ENCODE measurements at places on chromosomes 5 and 9. TPM values are rescaled to one million over a fixed set of nuclear protein-coding genes. Genes with fewer than 3 reads are reported as not detected.

The SHISAL2B gene
- not detected for total RNA-seq

The ACOT12 gene
- total RNA-seq = not detected

The ISL1 gene
- not detected for total RNA-seq

DNA sequence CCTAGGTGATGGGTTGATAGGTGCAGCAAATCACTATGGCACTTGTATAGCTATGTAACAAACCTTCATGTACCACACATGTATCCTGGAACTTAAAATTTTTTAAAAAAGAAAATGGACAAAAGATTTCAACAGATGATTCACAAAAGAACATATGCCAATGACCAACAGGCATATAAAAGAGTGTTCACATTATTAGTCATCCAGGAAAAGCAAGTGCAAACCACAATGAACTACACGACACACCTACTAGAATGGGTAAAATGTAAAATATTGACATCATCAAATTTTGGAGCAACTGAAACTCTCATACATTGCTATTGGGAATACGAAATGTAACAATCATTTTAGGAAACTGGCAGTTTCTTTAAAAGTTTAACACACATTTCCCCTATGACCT, 109.9 kb downstream of the YIPF5 start:
- H3K27me3 ChIP-seq = peaks cover 5% of the 10 kb centered on the region
- H3K36me3 ChIP-seq = no peaks in the 10 kb centered on the region
- H3K4me1 ChIP-seq = no peaks in the 10 kb centered on the region
- H3K4me3 ChIP-seq = no peak overlapping the region
- no peak overlapping the region for H3K27ac ChIP-seq

DNA sequence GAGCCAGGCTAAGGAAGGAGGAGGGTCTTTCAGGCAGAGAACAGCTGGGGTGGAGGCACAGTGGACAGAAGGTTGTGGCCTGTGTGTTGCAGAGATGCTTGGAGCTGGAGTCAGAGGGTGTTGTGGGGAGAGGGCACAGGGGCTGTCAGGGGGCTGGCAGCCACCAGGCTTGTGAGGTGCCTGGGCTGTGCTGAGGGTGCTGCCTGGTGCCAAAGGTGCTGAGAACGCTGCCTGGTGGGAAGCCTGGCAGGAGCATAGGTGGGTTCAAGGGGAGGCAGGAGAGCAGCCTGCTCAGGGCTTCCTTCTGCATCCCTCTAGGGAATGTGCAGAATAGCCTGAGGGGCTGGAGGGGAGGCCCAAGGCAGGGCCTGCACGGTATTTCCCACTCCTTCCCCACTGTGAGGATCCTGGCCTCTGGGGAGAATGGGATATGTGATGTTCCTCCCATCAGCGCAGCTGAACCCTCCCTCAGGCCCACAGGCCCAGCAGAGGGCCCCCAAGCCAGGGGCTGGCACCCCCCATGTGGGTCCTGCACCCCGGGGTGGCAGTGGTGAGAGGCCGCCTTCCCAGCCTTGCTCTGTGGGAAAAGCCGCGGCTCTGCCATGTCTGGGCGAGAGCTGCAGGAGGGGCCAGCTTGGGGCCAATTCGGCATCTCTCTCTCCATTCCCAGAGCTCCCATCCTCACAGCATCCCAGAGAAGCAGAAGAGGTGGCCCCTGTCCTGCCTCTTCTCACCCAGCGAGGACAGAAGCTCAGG, 76.3 kb downstream of the CACNA1B start:
- H3K27me3 ChIP-seq = peaks cover 2% of the 10 kb centered on the region
- no peak overlapping the region for H3K27ac ChIP-seq
- no peaks in the 10 kb centered on the region for H3K36me3 ChIP-seq
- no peak overlapping the region for H3K4me3 ChIP-seq

- no peaks in the 10 kb centered on the region for H3K27me3 ChIP-seq
- H3K4me1 ChIP-seq = no peaks in the 10 kb centered on the region
- H3K4me3 ChIP-seq = no peak overlapping the region
- H3K36me3 ChIP-seq = no peaks in the 10 kb centered on the region
- DNase-seq = no peak
Observed at GRCh38 chr9:129290606-129291005, 112.5 kb upstream of the IER5L start.

- no peaks in the 10 kb centered on the region for H3K36me3 ChIP-seq
- no peak for DNase-seq
- no peak overlapping the region for H3K4me3 ChIP-seq
- H3K27me3 ChIP-seq = no peaks in the 10 kb centered on the region
Observed at GRCh38 chr5:38591523-38591849, 35.0 kb upstream of the LIFR start.

DNA sequence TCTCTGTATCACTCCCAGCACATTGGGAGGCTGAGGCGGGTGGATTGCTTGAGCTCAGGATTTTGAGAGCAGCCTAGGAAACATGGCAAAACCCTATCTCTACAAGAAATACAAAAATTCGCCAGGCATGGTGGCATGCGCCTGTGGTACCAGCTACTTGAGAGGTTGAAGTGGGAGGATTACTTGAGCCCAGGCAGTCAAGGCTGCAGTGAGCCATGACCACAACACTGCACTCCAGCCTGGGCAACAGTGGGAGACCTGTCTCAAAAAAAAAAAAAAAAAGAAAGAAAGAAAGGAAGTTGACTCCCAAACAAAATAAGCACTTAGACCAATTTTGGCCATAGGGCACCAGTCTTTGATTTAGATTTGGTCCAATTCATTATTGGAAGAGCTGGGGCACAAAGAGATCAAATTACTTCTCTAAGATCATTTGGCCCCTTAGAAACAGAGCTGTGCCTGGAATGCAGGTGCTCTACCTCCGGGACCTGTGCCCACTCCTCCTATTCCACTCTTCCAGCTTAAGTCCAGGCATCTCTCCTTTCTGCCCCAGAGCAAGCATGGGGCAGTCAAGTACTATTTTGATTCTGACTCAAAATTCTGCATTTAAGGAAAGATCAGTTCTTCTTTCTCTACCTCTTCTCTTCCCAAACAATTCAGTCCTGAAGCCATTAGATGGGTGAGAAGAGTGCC, 59.0 kb downstream of the ALDH7A1 start:
- no peak overlapping the region for H3K4me3 ChIP-seq
- no peaks in the 10 kb centered on the region for H3K4me1 ChIP-seq
- no peaks in the 10 kb centered on the region for H3K27me3 ChIP-seq
- no peak for DNase-seq
- no peaks in the 10 kb centered on the region for H3K36me3 ChIP-seq

All from activated CD4-positive, alpha-beta memory T cell treated with anti-CD3 and anti-CD28 coated beads for 36 hours (primary cell).